ENCODE measurements at places on chromosomes 2 and 18. TPM values are rescaled to one million over a fixed set of nuclear protein-coding genes. Genes with fewer than 3 reads are reported as not detected.

RAB17 gene
- total RNA-seq: 0.08 TPM

UGT1A1 gene
- total RNA-seq: 0.18 TPM

POTEF gene
- total RNA-seq: 0.05 TPM

AKAIN1 gene
- 1.3 TPM for total RNA-seq

KCNG3 gene
- 0.42 TPM for total RNA-seq

ACMSD gene
- 0.49 TPM for total RNA-seq

ZNF892 gene
- 12.6 TPM for total RNA-seq

CHRND gene
- total RNA-seq: 0.23 TPM

DNER gene
- total RNA-seq: 102 TPM

PRKCE gene
- total RNA-seq: 8.3 TPM

IL1B gene
- total RNA-seq: not detected

CYP26B1 gene
- 4.2 TPM for total RNA-seq

DNA sequence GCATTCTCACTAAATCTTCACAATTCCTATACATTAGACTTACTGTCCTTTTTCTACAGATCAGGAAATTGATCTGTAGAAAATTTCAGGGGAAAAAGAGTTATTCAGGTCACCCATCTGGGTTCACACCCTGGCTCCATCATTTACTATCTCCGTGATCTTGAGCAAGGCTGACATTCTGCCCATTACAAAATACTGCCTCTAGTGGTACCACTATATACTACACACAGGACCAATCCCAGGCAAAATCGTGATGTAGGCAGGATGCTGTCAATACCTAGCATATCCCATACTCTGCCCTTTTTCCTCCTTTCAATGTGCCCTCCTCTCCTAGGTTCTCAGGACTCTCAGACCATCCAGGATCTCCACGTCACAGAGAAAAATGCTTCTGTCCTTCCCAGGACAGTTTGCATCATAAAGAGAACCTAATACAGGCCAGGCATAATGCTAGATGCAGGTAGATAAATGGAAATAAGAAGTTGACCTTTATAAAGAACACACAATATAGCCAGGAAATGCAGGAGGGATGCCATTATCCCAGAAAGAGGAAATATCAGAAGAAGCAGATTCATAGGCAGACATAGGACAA lies 101.9 kb downstream of the CDH20 start:
- peak; percentile 22 for ATAC-seq

DNA sequence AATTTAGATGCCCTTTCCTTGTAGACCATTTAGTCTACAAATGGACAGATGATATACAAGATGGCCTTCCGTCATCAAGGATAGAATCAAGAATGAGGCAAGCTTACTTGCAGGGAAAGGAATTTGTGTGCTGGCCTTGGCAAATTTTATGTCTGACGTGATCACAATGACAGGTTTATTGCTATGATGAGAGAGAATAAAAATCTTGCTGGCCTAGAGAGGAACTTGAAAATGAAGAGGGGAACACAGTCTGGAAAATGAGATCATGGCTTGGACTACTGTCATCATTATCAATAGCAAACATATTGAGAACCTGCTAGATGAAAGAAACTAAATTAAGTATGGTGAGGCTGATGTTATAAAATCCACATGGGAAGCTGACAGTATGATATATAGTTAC lies 66.0 kb downstream of the CSRNP3 start:
- ATAC-seq: peak; percentile 39

- ATAC-seq: no peak
Measured at GRCh38 chr18:29512761-29513160, 1335.8 kb upstream of the CDH2 start.

DNA sequence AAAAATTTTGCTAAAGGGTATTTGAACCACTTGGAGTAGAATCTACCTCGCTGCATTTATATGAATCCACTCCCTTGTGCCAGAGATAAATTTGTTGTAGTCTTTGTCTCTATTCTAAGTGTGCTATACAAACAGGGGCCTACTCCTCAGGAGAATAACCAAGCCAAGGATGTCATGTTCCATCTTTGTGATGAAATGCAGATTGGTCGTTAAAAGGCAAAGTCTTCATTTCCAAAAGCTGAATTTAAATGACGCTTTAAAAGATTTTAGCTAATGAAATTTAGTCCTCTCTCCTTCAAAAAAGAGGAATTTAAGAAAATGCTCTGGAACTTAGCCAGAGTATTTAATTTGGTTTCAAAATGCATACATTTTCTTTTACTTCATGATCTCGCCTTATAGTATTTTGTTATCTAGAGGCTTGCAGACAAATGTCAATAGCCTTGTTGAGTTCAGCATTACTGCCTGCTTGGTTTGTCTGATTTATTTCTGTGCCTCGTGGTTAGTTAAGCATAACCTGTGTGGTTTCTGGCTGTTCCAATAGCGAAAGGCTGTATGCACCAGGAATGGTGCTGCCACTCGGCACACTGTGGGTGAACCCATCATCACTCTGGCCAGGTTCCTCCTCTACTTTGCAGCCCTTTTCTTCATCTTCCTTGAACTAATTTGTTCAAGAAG lies 417.6 kb downstream of the ZNF521 start:
- no peak for ATAC-seq

- ATAC-seq: no peak
Measured at GRCh38 chr2:102520009-102520408, 47.0 kb downstream of the SLC9A4 start.

DNA sequence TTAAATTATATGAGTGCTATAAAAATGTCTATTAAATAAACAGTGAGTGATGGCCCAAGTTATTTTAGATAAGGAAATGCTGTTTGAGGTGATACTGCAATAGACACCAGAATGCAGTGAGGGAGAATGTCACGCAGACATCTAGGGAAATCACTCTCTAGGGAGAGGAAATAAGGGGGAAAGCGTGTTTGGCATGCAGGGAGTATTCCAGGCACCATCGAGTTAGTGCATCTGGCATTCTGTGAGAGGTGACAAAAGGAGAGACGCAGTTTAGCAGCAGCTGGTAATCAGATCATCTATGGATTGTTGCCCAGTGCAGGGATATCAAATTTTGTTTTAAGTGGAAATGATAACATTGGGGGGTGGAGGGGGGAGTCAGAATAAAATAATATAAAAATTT lies 175.4 kb upstream of the NETO1 start:
- no peak for ATAC-seq

DNA sequence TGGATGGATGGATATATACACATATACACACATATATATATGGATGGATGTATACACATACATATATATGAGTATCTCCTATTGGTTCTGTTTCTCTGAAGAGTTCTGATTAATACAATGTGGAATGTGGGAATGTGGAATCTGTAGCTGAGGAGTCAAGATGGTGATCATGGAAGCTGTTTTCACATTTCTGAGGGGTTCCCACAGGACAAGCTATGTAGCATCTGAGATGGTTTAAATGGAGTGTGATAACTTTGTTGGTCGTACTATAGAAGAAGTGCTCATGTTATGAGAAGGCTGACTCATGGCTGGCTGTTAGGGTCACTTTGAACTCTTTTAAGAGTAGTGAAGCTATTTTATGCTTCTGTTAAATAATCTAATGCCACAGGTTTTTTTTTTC lies 279.7 kb downstream of the MEIS1 start:
- ATAC-seq: no peak

GRCh38 chr2:133418671-133419070 lies 149.6 kb downstream of the NCKAP5 start:
- no peak for ATAC-seq

DNA sequence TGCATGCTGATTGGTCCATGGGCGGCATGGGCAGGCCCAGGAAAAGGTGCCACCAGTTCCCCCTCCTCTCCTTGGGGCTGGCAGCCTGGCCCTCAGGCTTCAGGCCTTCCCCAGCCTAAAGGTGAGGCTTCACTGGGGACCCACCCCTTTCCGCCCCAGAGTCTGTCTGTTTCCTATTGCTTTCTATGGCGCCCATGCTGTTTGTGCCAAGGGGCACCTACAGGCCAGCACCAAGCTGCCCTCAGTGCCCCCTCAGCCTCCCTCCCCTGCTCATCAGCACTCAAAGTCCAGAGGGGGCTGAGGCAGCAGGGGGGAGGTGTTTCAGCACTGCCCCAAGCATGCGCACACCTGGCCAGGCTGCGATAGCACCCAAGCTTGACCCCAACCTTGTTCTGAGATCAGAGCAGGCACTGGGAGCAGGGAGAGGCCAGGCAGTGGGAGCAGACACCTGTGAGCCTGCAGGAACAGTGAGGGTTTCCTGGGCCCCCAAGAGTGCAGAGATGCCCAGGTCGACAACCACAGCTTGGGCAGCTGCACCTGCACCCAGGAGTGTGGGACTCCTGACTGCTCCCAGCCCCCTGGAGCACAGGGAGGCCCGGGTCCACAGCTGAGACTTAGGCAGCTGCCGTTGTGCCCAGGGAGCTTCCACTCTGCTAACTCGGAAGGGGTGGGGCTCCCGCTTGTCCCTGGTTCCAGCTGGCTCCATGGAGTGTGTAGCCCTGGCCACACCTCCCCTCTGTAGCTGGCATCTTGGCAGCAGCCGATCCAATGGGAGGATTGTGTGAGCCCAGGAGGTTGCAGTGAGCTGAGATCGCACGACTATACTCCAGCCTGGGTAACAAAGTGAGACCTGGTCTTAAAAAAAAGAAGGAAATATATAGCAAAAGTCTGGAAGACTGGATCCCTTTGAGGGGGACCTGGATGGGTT lies 69.1 kb downstream of the NCAPH start:
- ATAC-seq: peak; percentile 72

DNA sequence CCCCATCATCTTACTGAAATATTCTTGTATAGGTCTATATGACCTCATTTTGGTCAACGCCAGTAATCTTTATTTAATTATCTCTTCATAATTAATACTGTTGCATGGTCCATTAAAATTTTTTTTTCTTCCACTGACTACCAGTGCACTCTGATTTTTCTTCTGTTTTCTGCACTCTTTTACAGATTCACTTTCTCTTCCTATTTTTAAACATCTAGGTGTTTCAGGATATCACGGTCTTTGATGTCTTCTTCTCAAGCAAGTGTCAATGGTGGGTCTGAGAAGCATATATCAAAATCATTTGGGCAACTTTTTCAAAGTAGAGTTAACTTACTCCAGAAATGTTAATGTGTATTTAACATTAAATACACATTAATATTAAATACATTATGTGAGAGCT lies 51.4 kb downstream of the CCDC141 start:
- ATAC-seq: no peak

DNA sequence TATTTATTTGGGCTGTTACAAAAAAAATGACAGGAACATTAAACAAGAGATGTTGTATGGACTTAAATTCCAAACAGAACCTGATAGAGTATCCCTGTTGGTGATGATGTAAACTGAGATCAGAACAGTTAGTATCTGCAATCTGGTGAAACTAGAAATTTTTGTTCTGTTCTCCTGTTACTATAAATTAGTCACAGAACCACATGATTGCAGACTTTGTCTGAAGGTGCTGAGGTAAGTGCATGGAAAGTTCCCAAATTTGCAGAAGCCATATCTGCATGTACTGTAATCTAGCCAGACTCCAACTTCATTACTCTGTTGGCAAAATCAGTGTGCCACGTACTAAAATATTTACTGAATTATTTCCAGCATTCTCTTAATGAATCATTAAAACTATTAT lies 516.3 kb upstream of the FSIP2 start:
- ATAC-seq: no peak

DNA sequence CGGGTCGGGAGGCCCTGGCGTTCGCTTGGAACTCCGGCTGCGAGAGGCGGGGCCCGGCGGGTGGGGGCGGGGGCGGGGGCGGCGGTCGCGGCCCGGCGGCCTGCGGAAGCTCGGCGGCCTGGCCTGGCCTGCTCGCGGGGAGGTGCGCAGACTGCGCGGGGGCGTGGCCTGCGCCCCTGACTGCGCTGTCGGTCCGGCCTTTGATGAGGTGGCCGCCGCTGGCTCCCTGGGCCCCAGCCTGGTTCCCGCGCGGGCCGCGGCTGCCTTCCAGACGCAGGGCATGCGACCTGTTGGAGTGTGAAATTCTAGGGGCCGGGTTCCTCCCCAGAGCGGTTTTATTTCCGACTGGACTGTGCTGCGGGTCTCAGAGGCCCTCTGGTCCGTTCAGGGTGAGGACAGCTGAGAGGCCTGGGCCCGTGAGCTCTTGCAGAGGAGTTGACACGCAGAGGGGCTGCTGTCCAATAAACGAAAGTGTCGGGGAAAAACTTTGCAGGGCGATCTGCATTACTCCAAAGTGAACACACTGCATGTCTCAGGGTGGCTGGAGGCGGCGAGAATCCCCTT lies 629 bp downstream of the NRBP1 start:
- ATAC-seq: peak; percentile 78

GRCh38 chr2:173280853-173281252 lies 73.8 kb upstream of the CDCA7 start:
- no peak for ATAC-seq

DNA sequence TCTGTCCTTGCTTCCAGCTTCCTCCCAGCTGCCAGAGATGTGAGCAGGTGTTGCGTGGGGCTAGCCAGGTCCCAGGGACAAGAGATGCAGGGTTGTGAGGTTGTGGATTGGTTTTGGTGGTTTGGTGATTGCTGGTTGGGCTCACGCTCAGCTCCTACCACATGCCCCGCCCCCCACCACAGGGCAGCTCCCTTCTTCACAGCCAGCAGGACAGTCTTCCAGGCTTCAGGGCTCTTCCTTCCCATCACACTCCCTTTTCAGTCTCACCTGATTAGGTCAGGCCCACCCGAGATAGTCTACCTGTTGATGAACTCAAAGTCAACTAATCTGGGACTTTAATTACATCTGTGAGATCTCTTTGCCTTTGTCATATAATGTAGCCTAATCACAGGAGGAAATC lies 52.0 kb upstream of the GLI2 start:
- ATAC-seq: no peak

DNA sequence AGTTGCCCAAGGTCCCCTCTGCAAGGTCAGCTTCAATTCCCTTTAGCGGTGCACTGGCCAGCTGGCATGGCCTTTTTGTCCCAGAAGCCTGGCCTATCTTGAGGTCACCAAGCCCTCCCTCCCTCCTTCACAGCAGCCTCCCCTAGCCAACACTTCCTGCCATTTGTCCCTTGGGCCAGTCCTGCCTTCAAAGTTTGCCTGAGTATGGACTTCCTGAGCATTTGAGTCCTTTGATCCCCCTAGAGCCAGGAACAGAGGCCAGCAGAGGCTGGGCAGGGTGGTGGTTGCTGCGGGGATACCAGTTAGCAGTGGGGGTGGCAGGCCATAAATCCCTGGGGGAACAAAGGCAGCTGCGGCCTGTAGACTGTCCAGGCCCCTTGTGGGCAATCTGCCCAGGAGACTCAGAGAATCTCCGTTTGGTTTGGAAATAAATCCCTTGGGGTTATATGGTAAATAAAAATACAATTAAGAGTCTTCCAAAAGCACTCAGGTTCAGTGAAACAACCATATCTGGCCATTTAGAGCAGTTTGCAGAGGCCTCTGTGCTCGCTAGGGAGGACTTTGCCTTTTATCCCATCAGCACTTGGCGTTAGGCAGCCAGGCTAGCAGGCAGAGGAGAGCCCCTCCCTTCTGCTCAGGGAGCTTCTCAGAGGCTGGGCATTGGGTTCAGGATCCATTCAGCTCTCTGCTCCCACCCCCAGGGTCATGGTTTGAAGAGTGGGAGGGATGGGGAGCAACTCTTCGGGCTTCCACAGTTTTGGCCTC lies 3.1 kb upstream of the HES6 start:
- no peak for ATAC-seq

DNA sequence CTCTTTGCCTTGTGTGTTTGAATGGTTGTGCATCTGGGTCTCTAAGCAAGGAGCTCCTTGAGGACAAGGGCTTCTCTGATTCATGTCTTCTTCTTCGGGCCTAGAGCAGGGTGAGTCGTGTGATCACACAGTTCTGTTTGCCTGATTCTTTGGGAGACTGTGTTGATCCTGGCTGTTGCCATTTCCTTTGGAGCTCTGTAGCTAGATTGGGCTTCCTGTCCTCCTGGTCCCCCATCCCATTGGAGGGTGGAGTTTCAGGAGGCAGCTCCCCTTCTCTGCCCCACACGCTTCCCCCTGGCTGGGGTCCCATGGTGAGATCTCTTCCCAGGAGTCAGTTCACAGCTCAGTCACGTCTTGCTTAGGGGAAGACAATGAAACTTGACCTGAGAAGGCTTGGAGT lies 92.8 kb downstream of the TRIB2 start:
- no peak for ATAC-seq

Data from motor neuron (in vitro differentiated cells).